GM10248 (cell line): ENCODE measurements at places on chromosomes 5 and 9.

DNA sequence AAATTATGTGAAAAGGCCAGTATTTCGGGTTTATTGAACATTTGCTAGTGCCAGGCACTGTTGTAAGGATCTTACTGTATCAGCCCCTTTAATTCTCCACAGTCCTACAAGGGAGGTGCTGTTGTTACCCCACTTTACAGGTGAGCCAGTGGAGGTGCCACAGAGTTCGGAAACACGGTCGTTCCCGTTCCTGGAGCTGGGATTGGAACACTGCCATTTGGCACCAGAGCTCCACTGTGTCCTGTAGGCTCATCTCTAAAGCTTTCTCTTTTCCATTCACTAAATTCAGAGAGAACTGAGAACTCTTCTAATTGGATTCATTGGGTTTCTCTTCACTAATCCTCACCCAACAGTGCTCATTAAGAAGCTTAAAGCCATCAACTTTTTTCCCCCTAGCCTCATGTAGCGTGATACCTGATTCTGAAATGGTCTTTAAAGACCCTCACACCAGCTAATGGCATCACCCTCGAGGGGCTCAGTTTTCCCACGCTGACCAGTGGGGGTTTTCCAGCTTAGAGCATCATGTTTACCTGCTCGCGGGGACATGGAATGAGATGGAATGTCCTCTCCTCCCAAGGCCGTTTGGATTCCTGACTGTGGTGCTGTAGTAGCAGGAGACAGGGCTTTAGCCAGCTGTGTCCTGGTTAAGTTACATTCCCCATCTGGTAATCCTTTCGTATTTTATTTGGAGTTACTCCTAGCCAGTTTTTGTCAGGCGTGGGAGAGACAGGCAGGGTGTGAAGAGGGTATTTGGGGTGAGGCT is 5.8 kb downstream of the ERGIC1 start:
- DNase-seq, result no peak

- no peak for DNase-seq
These were observed 180.2 kb downstream of the HSPA4 start for GRCh38 chr5:133232011-133232410.

DNA sequence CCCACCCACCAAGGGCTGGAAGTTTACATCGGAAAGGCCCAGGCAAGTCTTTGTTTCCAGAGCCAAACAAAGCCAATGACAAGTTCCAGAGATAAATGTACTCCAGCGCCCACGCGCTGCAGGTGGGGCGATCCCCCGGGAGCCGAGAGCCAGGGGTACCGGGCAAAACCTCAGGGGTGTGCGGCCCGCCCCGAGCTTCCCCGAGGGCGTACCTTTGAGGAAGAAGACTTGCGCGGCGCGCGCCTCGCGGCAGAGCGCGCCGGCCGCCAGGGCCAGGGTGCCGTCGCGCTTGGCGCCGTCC is 671 bp downstream of the DUSP1 start:
- DNase-seq, result no peak

DNA sequence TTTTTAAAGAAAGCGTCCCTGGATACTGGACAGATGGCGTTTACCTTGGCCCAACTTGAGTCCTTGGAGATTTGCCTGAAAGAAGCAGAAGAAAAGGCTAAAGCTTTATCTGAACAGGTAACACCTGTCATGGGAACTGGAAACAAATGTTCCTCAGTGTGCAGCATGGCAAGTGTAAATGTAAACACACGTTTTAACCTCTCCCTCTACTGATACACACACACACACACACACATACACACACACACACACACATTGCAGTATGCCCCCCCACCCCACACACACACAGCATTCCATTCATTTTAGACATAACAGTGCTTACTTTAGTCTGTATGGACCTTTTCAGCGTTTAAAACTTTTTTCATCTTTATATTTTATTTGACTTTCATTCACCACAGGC is 51.1 kb downstream of the CCDC192 start:
- no peak for DNase-seq

DNA sequence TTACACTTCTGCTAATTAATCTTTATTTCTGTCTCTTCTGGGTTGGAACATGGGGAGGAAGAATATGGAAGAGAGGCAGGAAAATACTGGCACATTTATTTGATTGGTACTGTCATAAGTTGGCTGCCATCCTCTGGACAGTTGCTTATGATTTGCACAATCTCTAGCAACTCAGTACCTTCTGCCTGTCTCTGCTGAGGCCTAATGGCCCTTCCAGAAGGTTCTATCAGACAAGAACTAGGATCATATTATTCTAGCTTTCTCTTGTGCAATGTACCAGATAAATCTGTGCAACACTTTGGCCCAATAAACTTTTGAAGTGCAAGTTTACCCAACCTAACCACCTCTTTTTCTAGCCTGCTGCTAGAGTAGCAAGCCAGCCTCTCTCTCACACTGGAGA is 335.0 kb downstream of the ARRDC3 start:
- no peak for DNase-seq

DNA sequence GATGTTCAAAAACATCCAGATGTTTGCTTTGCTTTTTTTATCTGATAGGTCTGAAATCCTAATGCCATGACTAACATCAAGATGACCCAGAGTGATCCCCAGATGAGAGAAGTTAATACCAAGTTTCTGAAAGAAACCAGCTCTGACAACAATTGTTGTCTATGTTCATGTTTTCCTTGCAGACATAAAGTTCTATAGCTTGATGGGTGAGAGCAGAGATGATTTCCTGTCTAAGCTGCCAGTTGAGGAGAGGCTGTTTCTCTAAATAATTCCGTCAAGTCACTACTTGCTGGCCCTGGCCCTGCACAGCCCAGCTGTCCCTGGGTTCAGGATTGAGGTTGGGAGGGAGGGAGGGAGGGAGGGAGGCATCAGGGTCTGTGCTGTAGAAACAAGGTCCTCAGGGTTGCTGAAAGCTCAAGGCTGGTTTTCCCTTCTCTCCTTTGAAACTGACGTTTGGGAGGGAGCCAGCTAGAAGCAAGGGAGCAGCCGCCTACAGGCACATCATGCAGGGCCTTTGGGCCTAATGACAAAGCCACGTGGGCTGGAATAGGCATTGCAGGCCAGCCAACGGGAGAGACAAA is 3.9 kb downstream of the SPARC start:
- no peak for DNase-seq

DNA sequence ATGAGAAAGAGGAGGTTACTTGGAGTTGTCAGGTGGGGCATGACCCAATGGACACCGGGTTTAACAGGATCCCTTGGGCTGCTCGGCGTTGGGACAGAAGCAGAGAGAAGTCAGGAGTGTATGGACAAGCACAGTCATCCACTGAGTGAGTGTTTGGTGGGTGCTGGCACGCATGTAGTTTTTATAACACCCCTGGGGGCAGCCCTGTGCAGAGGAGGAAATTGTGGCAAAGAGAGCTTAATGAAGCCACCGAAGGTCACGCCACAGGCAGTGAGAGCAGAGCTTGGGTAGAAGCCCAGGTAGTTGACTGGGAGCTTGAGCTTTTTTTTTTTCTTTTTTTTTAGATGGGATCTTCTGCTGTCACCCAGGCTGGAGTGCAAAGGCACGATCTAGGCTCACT is 43.2 kb upstream of the IER5L start:
- DNase-seq, result no peak

DNA sequence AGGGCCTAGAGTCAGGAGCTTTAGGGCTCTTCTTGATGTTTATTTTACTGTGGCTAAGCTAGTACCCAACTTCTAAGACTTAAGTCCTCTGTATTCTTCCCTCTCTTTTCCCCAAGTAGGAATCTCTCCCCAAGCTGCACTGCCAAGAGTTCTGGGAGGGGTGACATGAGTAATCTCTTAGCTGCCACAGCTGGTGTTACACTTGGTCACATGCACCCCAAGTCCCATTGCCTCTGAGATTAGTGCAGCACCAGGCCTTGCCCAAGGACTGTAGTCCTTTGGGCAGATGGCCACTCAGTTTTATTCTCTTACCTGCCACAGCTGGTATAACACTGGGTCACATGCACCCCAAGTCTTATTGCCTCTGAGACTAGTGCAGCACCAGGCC is 114.7 kb upstream of the RIOK2 start:
- no peak for DNase-seq

GRCh38 chr5:107736638-107737037 is 65.9 kb upstream of the EFNA5 start:
- DNase-seq, result no peak

- DNase-seq, result no peak
These were observed 38.3 kb upstream of the SMAD5 start for GRCh38 chr5:136094189-136094912.

DNA sequence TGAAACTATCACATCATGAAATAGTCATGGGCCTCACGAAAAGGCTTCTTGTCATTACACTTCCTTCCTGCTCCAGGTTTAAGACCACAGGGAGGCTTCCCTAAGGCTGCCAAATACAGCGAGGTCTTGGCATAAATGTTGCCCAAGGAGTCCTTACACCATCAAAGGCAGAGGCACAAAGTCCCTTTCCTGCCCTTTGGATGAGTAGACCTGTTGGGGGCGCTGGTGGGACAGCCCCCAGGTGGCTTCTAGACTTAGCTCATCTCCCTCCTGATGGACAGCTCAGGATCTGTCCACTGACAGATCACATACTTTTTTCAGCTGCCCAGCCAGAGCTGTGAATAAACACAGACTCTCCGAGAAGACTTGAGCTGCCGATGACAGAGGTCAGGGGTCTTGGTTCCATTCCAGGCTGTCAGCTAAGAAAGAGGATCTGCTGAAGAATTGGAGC is 15.5 kb upstream of the MEGF9 start:
- no peak for DNase-seq

DNA sequence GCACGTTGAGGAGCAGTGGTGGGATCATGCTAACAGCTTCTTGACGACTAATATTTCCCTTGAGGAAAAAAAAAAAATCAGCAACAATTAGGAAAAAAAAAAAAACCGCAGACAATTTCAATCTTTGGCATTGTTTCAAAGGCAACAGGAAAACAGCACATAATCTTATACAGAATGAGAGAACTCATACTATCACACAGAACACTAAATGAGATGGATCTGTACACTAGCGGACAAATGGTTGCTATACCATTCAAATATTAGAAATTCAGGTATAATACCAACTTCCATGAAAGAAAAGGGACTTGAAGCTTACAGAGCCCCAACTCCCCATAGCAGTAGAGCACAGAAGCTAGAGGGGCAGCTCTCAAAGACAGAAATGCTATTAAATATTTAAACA is 9.6 kb downstream of the NSUN2 start:
- no peak for DNase-seq

DNA sequence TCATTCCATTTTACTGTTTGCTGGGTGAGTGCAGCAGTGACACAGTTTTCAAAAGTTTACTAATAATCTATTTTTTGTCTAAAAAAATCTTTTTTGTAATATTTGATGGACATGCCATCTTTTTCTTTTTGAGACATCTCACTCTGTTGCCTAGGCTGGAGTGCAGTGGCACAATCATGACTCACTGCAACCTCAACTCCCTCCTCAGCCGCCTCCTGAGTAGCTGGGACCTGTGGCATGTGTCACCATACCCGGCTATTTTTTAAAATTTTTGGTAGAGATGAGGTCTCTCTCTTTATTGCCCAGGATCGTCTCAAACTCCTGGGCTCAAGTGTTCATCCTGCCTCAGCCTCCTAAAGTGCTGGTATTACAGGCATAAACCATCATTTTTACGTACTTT is 86.0 kb downstream of the KDM4C start:
- no peak for DNase-seq

GRCh38 chr5:35828082-35828598 is 28.6 kb upstream of the IL7R start:
- no peak for DNase-seq

DNA sequence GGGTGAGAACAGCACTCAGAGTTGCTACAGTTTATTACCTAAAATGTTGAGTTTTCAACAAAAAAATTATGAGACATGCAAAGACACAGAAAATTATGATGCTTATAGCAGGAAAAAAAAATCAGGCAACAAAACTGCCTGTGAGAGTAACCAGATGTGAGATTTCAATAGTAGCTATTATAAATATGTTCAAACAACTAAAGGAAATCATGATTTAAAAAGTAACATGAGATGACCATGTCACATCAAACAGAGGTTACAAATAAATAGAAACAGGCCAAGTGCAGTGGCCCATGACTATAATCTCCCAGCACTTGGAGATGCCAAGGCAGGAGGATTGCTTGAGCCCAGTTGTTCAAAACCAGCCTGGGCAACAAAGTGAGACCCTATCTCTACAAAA is 12.1 kb upstream of the RIMOC1 start:
- DNase-seq, result no peak
